ENCODE measurements at places on chromosomes 4 and X.
A peak's percentile ranks its signal among the peaks of the same experiment; 100 is the strongest.

GRCh38 chr4:100605144-100605543 lies 87.3 kb upstream of the EMCN start:
- DNase-seq = no peak

GRCh38 chr4:184361443-184361842 lies 112.9 kb downstream of the IRF2 start:
- DNase-seq = no peak

DNA sequence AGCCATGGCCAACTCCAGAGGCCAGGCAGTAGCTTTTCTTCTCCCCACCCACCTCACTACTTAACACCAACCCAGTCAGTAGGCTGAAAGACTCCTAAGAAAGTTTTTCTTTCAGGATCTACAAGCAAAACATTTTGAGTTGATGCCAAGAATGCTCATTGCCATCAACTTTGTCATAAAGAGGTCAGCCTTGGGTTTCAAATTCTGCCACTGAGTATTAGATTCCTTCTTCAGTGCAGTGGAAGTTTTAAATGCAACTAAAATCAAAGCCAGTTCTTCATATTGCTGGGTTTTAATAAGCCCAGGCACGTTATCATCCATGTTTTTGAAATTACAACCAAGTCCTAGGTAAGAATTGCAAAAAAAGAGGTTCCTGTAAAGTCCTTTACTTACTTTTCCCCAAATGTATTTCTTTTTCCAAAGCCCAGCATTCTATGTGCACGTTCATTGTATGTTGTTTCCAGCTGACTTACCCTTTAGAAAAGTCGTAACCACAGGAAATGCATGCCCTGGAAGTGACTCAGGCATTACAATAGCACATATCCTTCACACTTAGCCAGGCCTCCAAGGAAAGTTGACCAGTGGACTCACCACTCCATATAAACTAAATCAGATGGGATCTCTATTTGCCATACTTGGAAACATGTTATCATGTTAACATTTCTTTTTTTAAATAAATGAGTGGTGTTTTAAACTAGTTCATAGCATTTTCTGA lies 229.9 kb downstream of the SOX3 start:
- DNase-seq = no peak

- DNase-seq = no peak
Observed at GRCh38 chrX:136212557-136213111, 38.6 kb downstream of the MAP7D3 start.

DNA sequence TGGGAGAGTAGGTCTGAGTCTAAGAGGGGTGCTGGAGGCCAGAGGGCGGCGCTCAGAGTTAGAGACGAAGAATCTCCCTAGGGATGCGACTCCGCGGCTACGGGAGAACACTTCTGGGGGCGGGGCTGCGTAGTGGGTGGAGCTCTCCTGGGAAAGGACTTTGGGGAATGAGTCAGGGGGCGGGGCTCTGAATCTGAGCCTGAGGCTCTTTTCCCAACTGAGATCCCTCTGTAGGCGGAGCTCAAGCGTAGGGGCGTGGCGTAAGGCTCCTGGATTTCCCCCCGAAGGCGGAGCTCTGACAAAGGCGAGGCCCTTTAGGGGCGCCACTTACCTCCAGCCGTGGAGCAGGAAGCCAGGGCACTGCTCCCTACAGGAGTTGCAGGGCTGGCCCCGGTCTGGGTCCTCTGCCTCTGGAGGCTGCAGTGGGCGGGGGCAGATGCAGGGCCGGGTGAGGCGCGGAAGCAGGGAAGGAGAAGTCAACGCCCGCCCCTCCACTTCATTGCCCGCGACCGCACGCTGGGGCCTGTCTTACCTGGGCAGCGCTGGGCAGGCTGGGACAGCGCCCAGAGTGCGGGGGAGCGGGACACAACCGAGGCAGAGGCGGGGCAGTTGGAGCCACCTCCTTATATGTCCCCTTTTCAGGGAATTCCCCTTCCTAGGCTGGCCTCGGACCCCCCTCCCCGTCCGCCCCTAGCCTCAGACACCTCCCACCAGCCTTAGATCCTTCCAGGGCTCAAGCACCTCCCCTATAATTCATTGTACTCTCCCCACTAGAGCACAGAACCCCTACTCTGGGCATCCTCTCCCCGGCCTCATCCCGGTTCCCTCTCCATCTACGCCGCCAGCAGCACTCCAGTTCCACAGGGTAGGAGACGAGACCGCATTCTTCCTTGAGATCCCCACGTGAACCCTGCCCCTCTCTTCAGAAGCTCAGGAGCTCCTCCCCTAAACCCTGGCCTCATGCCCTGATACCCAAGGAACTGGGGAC lies 1.6 kb downstream of the PRICKLE3 start:
- no peak for DNase-seq

GRCh38 chr4:26074712-26075430 lies 160.9 kb downstream of the SMIM20 start:
- no peak for DNase-seq

GRCh38 chr4:60201052-60201673 lies 999.0 kb upstream of the ADGRL3 start:
- peak; percentile 28 for DNase-seq

- no peak for DNase-seq
Observed at GRCh38 chr4:170051402-170051801, 25.2 kb upstream of the MFAP3L start.

DNA sequence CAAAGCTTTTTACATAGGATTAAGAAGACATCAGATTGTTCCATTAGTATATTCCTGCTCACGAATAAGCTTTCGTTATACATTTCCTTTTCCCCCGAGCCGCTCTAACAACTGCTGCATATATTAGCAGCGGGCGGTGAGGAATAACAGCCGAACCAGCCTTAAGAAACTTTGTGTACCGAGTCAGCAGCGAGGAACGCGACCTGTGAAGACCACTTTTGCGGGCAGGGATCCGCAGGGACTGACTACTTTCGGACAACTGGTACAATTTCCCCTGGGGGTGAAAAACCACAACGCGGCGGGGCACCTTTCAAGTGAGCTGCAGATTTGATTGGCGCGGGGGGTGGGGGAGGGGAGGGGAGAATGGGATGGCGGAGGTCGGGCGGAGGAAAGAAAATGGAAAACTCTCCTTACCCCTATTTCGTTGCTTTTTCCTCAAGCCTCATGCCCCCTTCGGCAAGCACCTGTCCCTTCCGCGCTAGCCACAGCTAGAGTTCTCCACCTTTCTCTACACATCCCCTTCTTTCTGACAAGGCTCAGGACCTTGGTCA lies 5.9 kb upstream of the PITX2 start:
- DNase-seq = no peak

DNA sequence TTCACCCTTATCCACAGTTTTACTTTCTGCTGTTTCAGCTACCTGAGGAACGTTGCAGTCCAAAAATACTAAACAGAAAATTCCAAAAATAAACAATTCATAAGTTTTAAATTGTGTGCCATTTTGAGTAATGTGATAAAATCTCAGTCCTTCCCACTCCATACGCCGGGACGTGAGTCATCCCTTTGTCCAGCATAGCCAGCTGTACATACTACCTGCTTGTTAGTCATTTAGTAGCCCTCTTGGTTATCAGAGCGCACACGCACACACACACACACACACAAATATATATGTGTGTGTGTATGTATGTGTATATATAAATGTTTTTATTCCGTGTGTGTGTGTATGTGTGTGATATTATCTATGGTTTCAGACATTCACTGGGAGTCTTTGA lies 4.8 kb upstream of the CCSER1 start:
- no peak for DNase-seq

GRCh38 chr4:82747686-82748575 lies 50.7 kb downstream of the SCD5 start:
- DNase-seq = no peak

GRCh38 chr4:76637712-76638361 lies 202.8 kb downstream of the SHROOM3 start:
- DNase-seq = no peak

DNA sequence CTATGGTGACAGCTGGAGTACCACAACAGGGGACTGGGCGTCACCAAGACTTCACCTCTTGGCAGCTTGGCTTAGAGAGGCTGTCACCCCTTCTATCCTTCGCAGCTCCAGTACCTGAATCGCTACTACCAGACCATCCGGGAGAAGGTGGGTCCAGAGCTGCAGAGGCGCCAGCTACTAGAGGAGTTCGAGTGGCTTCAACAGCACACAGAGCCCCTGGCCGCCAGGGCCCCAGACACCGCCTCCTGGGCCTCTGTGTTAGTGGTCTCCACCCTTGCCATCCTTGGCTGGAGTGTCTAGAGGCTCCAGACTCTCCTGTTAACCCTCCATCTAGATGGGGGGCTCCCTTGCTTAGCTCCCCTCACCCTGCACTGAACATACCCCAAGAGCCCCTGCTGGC lies 11.6 kb upstream of the SASH3 start:
- no peak for DNase-seq

GRCh38 chr4:74202062-74202586 lies 44.2 kb downstream of the MTHFD2L start:
- no peak for DNase-seq

GRCh38 chr4:87239821-87240220 lies 19.4 kb upstream of the KLHL8 start:
- no peak for DNase-seq

DNA sequence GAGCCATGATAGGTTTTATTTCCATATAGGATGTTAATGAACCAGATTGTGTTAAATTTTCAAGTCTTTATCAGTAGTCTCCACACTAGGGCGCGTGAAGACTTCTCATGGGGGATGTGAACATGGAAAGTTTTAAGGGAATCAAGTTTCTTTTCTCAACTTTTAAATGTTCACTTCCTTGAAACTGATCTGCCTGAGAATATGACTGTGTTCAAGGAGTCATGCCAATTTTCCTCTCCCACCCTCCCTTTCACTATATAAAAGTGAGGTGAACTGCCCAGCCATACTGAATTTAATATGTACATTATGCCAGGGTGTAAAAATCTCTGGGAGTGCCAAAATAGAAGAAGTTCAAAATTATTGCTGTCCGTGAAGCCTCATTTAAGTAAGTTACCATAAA lies 30.4 kb upstream of the HPGDS start:
- no peak for DNase-seq

GRCh38 chr4:110003401-110004187 lies 90.9 kb downstream of the EGF start:
- no peak for DNase-seq

GRCh38 chr4:5863461-5864113 lies 29.3 kb downstream of the CRMP1 start:
- no peak for DNase-seq

- no peak for DNase-seq
Observed at GRCh38 chr4:8352368-8353157, 83.0 kb downstream of the HTRA3 start.

DNA sequence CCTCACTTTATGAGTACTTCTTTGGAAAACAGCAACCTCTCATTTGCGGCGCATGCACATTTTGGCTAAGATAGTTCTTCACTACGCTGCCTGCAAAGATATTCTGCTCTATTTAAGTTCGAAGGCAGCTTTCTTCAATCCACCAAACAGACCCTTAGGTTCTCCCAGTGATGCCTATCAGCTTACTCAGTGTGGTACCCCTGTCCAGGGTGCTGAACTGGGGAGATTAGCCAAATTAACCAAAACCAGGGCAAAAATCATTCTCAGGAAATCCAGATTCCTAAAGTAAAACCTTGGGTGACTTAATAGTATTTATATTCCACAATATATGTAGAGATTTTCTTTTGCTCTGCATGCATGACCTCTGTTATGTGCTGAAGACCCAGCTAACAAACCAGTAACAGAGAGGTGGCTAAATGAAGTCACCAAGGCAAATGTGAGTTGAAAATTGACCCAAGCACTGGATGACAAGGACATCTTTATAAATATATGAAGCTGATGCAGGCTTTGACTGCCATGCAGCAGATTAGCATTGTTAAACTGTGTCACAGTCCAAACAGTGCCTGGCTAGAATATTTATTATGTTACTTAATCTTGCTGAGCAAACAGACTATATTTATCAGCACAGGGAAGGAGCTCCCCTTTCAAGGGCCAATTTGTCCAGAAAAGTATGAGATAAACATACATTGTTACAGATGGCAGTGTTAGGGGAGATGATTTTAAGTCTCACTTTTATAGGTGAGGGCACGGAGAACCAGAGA lies 418.2 kb downstream of the STIM2 start:
- DNase-seq = no peak

DNA sequence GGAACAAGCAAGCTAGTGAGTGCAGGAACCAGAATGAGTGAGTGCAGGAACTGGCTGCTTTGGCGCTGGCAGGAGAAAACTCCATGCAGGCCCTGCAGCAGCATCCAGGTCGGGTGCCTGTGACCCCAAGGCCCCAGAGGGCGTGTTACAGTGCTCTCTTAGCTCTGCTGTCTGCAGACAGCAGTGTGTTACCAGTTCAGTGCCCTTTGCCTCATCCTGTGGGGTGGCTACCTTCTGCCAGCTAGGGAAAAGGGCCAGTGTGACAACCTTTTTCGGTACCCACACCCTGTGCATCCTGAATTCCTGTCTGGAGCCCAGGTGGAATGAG lies 202.3 kb upstream of the SMIM31 start:
- no peak for DNase-seq

GRCh38 chrX:143476751-143477150 lies 40.5 kb downstream of the SPANXN3 start:
- DNase-seq = no peak

GRCh38 chrX:108036298-108036973 lies 8.4 kb upstream of the VSIG1 start:
- no peak for DNase-seq

- DNase-seq = no peak
Observed at GRCh38 chr4:16750882-16751642, 147.4 kb downstream of the LDB2 start.

DNA sequence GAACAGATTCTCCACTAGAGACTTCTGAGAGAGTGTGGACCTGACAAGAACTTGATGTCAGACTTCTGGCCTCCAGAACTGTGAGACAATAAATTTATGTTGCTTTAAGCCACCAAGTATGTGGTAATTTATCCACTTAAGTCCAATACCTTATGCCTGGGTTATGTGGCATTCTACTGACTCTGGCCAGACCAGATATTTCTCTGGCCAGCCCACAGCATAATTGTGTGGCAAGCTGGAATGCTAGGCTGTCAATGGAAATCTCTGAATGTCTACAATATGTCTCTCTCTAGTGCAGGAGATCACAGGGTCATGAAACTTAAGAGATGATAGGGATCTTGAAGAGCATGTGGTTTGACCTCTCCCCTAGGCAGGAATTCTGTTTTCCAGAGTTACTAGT lies 251.0 kb downstream of the ZNF674 start:
- DNase-seq = no peak

- DNase-seq = no peak
Observed at GRCh38 chr4:94160774-94161173, 46.9 kb upstream of the SMARCAD1 start.

DNA sequence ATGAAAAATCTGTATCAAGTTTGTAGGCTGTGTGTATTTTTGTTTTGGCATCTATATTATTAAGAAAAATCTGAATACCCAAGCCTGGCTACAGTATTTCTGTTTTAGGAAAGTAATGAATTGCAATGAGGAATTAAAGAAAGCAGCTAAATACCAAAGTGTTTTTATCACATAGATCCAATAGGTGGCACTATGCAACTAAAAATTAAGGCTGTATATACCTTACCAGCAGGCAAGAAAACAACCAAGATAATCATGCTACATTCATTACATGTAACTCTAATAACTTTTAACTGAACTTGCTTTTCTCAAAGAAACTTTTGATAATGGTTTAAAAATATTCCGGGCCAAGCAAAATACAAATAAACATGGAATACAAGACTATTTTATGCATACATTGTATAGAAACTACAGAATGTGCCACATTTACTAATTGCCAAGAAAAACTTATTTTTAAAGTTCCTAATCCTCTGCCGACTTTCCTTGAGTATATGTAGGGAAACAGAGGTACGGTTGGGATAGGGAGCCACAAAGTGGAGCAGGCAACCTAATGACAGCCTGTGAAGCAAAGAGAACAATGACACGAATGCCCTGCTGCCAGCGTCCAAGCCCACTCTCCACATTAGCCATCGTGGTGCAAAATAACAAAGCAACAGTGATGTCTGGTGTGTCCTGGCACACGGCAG lies 63.7 kb downstream of the SEC24D start:
- DNase-seq = no peak

GRCh38 chr4:177161781-177162180 lies 147.9 kb upstream of the NEIL3 start:
- no peak for DNase-seq
